ENCODE measurements at places on chromosomes 2 and 18.
A peak's percentile ranks its signal among the peaks of the same experiment; 100 is the strongest.

DNA sequence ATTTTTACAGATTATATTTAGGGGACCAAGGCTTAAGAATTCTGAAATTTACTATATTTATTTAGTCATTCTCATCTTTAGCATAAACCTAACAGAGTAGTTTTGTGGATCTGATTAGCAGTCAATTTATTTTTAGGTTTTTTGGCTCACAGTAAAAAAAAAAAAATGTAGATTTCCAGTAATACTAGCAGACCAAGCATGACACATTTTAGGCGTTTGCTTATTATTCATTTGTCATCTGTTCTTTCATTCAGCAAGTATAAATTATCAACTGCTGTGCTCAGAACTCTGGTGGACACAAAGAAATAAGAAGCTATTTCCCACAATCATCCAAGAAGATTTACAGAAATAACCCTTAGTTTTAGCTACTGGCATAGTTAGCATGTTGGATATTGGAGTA is 20.6 kb downstream of the PDE1A start:
- no peak for DNase-seq

DNA sequence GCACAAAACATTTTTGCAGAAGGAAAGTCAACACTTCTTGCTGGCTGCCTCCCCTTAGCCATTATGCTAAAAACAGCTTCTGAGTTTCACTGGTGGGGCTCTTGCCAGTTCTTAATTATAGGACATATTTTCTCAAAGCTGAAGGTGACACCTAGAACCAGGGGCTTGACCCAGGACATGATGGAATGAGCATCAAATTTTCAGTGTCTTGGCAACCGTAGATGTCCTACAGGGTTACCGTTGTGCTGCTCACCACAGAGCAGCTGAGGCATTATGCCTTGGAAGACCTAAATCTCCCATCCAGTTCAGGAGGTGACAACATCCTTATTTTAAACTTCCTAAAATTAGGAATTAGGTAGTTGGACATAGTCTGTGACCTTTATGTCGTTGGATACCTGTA is 46.7 kb downstream of the TMEM185B start:
- DNase-seq = no peak

DNA sequence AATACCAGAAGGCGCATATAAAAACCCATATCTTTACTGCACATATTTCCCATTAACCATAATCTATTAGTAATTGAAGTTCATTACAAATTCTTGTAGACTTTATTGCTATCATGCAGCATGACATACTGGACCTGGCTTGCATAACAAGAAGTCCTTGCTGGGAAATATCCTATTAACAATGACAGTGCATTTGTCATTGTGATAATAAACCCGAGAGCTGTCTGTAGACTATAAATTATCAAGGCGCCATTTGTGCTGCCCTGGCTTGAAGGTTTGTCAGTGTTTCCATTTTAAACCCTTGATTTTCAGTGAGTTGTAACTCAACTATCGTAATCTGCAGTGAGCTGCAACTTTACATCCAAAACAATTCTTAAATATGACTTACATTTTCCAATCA is 59.0 kb downstream of the HNMT start:
- DNase-seq = peak; percentile 16

- no peak for DNase-seq
Observed at GRCh38 chr2:230717600-230717999, 5.0 kb downstream of the CAB39 start.

GRCh38 chr2:44246436-44246835 is 28.8 kb upstream of the SLC3A1 start:
- no peak for DNase-seq

GRCh38 chr2:204110338-204110741 is 173.8 kb downstream of the ICOS start:
- no peak for DNase-seq

DNA sequence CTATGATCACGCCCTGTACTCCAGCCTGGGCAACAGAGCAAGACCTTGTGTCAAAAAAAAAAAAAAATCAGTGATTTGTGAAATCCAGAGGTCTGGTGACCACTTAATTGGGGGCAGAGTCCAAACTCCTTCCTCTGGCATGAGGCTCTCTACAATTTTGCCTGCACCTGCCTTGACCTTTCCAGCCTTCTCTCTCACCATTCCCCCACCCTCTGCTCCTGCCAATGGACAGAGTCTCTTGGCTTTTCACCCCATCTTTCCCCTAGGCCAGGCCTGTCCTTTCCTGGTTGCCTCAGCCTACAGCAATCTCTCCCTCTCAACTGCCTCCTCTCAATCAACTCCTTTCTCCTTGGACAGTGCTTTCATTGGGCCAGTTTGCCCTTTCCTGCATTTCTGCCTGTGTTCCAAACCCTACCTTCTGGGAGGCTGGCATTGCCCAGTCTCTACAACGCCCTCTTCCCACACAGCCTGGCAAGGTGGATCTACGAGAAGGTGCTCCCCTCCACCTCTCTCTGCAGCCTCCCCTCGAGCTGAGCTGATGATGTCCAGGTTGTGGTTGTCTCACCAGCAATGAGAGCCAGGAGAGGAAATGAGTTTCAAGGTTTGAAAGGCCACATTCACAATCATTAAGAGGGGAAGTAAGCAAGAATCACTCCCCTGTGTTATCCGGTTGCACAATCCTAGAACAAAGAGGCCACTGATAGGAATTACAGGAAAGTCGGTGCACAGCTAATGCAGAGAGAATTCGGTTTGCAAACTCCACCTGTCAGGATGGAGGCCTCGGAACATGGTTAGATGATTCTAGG is 39.5 kb upstream of the NPAS2 start:
- peak; percentile 72 for DNase-seq

GRCh38 chr2:27664154-27664574 is 475 bp downstream of the SLC4A1AP start:
- DNase-seq = no peak

DNA sequence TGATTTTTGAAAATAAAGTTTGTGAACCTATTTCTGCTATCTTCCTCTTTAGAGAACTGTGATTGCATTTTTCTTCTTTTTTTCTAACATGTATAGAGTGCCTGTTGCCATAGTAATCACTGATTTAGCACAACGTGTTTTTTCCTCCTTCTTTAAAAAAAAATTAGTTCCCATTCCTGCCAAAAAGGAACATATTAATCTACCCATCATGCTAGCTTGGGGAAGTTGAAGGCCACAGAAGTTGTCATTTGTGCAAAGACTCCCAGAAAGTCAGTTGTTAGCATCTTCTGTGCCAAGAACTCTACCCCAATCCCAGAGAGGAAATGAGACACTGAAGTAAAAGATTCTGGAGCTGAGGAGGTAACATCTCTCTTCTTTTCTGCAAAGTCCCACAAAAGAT is 57.3 kb downstream of the SLC8A1 start:
- no peak for DNase-seq

DNA sequence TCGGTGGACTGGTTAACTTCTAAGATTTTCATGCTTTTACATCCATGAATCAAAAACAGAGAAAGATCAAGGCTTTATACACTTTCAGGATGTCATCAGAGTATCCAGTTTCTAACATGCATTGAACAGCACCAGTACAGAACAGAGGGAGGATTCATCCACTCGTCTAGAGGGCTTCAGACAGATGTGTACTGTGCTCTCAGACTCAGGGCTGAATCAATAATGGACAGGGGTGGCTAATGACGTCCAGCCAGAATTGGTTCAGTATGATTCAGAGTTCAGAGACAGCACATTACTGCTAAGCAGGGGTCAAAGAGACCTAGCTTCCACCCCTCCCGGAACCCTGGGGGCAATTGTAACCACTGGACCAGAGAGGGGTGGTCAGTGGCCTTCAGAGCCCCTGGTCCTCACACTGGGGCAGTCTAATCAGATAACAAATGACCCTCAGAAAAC is 37.3 kb downstream of the RNU4ATAC start:
- DNase-seq = no peak

DNA sequence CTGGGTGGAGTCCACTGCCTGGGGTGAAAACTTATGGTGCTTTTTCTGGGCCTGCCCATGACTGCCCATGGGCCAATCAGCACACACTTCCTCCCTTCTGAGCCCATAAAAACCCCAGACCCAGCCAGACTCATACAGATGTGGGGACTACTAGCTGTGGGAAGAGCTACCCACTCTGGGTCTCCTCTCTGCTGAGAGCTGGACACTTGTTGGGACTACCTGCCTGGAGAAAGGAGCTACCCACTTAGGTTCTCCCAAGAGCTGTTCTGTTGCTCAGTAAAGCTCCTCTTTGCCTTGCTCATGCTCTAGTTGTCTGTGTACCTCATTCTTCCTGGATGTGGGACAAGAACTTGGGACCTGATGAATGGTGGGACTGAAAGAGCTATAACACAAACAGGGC is 119.6 kb upstream of the SLC38A11 start:
- DNase-seq = no peak

DNA sequence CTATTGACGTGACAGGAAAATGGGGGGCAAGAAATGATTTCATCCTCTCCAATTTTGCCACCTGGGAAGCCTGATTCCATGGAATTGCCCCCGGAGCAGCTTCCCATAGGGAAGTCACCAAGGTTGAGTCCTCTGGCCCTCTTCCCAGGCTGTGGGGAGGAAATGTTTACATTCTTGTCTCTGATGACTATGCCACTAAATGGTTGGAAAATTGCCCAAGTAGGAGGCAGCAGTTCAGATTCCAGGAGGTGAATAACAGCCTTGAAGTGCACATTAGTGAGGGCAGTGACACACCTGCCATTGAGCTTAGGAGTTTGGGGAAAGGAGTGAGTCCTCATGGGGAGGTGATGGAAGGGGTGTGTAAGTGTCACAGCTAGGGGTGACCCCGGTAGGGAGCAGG is 449.2 kb upstream of the DCC start:
- DNase-seq = peak; percentile 83

DNA sequence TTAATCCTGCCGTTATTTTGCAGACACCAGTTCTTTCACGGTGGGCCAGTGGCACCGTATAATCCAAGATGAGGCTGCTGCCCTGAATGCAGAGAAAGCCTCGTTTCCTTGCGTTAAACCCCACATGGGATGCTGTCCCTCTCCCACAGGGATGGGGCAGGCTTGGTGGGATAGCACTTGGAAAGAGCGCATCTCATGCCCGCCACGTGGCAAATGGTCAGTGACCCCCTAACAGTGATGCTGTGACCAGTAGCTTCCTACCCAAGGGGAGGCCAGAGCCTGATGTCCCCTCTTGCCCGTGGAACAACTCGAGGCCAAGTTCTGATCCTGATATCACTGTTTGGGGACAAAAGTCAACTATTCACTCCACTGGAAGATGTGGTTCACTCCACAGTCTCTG is 73.3 kb downstream of the RHOB start:
- no peak for DNase-seq

DNA sequence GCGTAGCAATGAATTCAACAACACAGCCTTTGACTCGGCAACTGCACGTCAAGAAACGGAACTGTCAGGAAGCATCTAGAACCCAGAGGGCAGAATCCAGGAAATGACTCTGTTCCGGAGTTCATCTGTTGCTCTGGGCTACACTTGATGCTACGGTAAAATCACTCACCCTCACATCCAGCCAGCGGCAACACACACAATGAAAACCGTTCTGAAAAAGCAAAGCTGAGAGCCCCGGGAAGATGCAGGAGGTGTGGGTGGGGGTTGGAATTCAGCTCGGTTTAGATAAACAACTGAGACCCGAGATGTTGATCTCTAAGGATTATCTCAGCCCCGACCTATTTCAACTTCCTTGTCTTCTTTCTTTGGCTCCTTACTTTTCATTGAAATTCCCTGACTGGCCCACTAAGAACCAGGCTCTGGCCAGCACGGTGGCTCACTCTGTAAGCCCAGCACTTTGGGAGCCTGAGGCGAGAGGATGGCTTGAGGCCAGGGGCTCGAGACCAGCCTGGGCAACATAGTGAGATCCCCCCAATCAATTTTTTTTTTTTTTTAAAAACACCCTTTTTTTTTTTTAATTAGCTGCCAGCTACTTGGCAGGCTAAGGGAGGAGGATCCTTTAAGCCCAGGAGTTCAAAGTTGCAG is 13.3 kb upstream of the RAB17 start:
- DNase-seq = peak; percentile 86

DNA sequence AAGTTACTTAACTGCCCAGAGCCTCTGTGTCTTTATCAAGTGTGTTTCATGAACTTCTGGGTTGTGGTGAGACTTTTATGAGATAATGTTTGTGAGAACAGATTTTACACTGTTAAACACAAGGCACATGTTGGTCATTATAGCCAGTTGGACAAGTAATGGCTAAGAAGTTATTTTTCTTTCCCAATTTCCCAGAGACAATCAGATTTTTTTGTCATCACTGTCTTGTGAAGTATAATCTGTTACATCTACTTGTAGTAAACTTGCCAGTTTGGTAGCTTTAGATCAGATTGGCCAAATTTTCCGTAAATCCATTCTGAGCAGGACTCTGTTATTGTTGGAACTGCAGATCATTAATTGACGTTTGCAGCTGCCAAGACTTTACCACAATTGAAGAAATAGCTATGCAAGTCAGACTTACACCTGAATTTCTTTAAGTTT is 838.8 kb downstream of the SLC4A3 start:
- DNase-seq = no peak

- DNase-seq = no peak
Observed at GRCh38 chr2:43636621-43637020, 439 bp upstream of the PLEKHH2 start.

DNA sequence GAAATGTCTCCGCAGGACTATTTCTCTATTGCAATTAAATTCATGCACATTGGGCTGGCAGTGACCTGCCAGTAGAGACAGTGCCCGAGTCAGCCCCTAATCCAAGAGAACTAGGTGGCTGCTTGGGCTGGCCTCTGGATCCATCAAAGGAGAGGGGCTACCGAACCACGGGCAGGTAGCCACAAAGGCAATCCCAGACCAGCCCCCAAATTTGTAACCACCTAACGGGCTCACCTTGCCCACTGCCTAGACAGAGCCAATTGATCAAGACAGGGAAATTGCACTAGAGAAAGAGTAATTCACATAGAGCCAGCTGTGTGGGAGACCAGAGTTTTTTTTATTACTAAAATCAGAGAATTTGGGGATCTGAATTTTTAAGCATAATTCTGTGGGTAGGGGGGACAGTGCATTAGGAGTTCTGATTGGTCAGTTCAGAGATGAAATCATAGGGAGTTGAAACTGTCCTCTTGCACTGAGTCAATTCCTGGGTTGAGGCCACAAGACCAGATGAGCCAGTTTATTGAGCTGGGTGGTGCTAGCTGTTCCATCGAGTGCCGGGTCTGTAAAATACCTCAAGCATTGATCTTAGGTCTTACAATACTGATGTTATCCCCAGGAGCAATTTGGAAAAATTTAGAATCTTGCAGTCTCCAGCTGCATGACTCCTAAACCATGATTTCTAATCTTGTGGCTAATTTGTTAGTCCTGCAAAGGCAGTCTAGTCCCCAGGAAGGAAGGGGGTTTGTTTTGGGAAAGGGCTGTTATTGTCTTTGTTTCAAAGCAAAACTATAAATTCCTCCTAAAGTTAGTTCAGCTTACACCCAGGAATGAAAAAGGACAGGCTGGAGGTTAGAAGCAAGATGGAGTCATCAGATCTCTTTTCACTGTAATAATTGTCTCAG is 260.4 kb upstream of the SP5 start:
- no peak for DNase-seq

- DNase-seq = no peak
Observed at GRCh38 chr18:33034945-33035344, 262.1 kb upstream of the KLHL14 start.

DNA sequence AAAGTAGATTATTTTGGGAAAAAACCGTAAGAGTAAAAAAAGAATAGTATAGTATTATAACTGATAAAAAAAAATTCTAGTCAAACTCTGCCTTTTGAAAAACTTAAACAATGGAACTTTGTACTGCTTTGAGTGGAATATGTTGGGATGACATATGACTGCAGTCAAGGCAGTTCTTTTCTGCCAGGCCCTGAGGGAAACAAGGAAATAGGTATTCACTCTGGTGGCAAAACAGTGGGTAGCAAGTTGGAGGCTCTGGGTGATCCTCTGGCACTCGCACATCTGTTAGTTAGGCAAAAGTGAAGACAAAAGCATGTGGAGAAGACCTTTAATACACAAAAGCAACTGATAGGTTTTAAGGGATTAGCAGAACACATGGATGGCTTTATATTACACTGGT is 102.2 kb downstream of the ARHGEF33 start:
- DNase-seq = no peak
